ENCODE measurements at places on chromosomes 5 and 9.

DNA sequence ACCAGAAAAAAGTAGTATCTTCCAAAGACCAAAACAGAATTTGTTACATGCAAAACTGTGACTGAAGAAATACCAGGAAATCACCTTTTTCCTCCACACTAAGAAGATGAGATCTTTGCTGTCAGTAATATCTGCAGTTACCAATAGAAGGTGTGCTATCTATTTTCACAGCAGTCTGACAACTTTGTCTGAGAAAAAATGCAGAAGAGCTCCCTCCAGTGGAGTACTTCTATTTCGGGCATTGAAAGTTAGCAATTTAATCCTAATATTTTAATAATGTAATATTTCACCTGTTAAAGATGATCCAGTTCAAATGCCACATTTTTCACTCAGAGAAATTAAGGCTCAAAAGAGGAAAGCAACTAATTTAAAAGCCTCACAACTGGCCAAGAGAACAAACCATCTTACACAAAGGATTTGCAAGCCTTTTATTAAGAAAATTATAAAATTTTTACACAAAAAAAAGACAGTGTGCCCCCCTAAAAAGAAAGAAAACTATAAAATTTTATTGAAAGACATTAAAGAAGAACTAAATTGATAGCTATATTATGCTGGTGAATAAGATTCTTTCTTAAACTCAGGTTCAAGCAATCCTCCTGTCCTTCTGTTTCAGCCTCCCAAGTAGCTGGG, 50.6 kb downstream of the DEPDC1B start:
- DNase-seq = no peak

- no peak for DNase-seq
Measured at GRCh38 chr9:126862104-126862761, 1.8 kb downstream of the ZBTB34 start.

DNA sequence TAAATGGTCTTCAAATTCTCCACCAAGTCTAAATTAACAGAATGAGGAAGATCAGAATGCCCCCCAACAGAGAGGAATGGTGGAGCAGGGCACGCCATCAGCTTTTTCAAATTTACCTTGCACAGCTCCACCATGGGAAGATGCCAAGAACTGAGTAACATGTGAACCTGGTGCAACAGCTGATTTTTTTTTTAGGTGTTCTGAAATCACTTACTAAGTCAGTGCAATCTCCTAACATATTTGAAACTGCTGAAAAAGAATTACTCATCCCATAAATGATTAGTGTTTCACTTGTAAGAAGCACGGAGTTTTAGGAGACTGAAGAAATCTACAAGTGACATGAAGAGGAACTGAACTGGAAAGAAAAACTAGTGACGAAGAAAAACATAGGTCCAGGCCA, 5.1 kb downstream of the TMEM245 start:
- DNase-seq = no peak

DNA sequence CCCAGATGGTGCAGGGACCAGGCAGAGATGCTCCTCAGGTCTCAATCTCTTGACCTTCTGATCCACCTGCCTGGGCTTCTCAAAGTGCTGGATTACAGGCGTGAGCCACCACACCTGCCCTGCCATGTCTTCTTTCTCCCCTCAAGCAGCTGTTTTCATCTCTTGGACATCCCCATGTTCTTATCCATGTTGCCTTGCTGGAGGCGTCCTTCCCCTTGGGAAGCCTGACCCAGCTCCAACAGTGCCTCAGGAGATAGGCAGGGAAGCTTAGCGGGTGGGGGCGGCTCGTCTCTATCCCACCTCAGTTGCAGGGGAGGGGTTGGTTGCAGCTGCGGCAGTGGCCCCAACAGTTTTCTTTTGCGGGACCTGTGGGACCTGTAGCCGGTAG, 24.7 kb upstream of the SPATA31E1 start:
- no peak for DNase-seq

DNA sequence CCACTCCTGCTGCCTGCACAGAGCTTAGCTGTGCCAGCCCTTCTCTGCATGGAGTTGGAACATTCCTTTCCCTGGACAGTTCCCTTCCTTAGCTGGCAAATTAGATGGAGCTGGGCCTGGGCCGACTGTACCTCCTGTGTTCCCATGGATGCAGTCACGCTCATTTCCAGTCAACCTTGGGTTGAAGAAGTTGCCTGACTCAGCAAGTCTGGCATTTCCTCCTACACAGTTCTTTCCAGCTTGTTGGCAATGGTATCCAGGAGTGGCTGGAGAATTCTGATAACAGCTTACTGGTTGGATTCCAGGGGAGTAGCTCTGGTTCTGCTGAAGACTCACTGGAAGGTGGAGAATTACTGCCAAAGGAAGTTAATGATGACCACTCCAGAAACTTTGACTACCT, 9.2 kb upstream of the TAF1L start:
- no peak for DNase-seq

DNA sequence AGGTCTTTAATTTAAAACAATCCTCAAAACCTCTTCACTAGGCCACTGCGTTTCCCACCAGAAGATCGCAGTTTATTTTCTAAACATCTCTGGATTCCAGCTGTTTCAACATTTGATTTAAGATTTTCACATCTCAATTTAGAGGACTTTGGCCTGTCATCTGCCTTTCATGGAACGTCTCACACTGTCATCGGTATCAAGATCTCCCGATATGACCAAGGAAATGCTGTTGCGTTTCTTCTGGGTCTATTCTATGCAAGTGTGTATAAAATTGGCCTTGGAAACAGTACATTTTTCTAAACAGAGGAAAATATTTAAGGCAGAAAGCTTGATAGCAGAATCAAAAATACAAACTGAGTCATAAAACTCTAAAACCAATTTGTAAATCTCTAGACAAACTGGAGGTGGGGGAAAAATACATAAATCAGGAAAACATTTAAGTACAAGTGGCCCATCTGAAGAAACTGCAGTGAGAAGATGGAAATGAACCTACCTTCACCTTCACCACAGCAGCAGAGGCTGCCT, 53.6 kb upstream of the SIMC1 start:
- no peak for DNase-seq

- DNase-seq = no peak
Measured at GRCh38 chr9:136661641-136662325, 933 bp upstream of the EGFL7 start.

GRCh38 chr5:72539038-72539437, 31.8 kb upstream of the ZNF366 start:
- no peak for DNase-seq

- no peak for DNase-seq
Measured at GRCh38 chr5:97231025-97231636, 48.1 kb upstream of the RIOK2 start.

GRCh38 chr5:78755822-78756429, 107.4 kb upstream of the LHFPL2 start:
- DNase-seq = no peak

- no peak for DNase-seq
Measured at GRCh38 chr5:86878250-86878649, 260.5 kb downstream of the COX7C start.

GRCh38 chr5:68683632-68684036, 410.2 kb upstream of the SLC30A5 start:
- DNase-seq = no peak

DNA sequence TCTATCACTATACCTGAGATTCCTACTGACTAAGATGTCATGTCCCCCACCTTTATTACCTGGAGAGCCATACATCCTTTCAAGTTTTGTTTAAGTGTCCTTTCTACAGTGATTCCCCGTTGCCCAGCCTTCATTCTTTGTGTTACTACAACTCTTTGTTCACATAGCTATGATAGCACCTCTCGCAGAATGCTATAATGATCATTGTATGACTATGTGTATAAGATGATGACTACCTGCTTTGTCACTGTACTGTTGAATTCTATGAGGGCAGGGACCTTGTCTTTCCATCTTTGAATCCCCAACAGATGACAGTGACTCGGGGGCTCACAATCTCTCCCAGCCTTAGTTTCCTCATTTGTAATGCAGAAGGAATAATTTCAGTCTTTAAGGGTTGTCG, 361.2 kb downstream of the NPR3 start:
- no peak for DNase-seq

DNA sequence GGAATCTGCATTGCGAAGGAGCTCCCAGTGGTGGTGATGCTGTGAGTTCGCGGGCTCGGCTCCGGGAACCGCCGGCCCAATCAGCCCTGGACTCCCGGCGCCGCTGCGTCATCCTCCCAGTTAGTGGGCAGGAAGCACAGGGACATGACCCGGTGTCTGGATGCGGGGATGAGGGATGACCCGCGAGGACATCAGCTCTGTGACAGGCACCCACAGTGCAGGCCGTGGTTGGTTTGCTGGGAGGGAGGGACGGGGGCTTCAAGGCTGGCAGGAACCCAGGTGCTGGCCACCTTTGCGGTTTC, 996 bp downstream of the NXNL2 start:
- no peak for DNase-seq

DNA sequence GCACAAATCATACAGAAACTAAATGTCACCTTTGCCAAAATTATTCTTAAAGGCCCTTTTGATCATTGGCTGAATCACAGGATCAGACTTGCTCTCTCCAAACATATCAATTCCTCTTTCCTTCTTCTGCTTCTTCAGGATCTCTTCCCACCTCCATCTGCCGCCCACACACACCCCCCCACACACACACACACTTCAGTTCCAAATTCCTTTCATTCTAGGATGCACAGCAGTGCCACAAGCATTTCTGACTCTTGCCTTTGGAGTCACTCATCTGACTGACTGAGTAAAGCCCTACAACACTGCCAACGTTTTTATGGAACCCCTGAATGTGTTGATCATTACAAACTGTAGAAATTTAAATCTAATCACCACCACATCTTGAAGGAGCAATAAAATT, 22.9 kb downstream of the DNAH5 start:
- DNase-seq = no peak

DNA sequence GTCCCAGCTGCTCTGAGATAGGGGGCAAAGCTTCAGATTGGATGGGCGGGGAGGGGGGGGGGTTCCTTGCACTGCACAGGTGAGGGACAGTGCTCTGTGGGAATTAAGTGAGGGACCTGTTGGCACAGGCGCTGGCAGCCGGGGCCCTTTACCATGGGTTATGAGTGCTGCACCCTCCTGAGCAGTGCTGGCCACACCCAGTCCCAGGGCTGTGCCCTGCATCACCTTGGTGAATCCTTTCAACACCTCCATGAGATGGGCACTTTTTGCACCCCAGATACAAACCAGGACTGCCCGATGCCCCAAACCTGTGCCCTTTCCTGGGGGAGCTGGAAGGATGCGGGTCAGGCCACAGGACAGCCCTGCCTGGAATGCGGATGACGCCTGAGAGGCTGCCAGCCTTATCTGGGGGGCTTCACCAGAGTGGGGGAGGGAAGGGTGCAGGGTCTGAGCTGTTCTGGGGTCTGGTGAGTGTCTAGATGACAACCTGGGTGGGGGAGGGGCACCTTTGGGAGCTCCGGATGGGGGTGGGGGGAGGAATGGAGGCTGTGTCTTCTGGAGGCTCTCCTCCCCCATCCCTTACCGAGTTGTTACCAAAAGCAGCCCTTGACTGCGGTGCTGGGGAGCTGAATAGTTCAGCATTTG, 5.2 kb downstream of the CRB2 start:
- no peak for DNase-seq

GRCh38 chr5:31581498-31582099, 49.5 kb downstream of the C5orf22 start:
- no peak for DNase-seq

All from mesothelial cell of epicardium (in vitro differentiated cells).